ENCODE measurements at places on chromosomes 7 and 10.

GRCh38 chr10:63355682-63356081 lies 110.1 kb downstream of the JMJD1C start:
- DNase-seq: no peak

GRCh38 chr10:79447911-79448731 lies 2.7 kb upstream of the ZCCHC24 start:
- DNase-seq: no peak

GRCh38 chr10:28091913-28092312 lies 93.0 kb upstream of the ODAD2 start:
- DNase-seq: no peak

- DNase-seq: no peak
Observed at GRCh38 chr10:76178532-76179292, 747.3 kb downstream of the LRMDA start.

DNA sequence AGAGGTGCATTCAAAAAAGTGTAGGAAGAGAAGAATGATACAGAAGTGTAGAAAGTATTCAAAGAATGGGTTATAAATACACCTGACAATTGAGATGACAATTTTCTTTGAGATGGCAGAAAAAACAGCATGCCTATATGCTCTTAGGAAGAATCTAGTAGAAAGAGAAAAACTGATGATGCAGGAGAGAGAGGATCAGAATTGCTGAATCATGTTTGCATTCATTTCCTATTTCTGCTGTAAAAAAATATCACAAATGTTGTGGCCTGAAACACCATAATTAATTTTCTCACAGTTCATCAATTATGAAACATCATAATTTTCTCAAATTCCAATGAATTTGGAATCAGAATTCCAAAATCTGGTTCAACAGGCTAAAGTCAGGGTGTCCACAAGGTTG lies 9.8 kb upstream of the AKR1C1 start:
- no peak for DNase-seq

GRCh38 chr10:62755662-62756653 lies 48.6 kb upstream of the ADO start:
- DNase-seq: no peak

DNA sequence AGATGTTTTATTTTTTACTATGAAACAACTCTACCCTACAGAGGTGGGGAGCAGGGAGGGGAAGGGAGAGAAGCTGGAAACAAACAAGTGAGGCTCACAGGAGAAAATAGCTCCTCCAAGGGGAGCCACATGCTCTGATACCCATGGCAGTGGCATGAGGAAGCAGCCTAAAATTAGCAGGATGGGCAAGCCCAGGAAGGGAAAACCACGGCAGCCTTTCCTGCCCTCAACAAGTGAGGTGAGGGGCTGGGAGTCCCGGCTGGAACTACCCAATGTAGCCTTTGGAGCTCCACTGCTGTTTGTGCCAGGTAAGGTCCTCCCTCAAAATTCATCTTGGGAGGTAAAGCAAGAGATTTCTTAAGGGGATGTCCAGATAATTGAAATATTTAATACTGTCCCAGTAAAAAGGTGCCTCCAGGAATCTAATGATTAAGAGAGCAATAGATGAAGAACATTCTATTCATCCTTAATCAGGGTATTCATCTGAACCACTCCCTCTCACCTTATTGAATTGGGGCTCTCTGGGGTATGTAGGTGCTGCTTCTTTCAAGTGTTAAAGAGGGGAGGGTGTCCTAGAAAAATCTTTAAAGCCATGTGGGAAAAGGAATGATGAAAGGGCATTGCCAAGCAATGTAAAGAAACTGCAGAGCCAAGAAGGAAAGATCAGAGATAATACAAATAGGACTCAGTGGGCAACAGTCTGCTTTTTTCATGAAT lies 12.8 kb upstream of the HERC4 start:
- DNase-seq: no peak

DNA sequence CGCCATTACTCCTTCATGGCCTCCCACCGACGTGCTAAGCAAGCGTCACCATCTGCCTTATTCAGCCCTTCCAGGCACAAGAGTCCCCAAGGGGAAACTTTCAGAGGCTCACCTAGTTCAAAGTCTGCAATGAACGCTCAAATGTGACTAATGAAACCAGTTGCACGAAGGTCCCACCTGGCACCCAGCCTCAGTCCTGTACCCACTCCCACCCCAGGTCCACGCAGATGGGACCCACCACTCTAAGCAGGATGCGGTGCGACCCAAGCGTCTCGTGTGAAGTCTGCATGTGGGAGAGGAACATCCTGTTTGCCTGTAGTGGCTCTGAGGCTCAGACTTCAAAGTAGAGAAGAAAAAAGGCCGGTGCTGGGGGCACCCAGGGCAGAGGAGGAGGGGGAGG lies 40.3 kb downstream of the RGS10 start:
- no peak for DNase-seq

DNA sequence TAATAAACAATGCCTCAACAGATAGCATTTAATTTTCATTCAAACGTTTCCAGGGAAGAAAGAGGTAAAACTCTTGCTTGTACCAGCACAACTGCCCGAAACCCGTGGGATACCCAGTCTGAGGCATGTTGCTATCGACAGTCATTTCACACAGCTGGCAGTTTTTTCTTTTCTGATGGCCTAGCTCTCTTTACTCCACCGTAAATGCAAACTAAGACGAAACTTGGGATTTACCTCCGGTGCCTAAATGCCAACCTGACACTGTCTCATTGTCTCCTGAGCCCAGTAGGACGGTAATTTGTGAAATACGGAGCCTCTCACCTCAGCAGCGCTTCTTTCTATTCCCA lies 143.5 kb downstream of the PRPF18 start:
- DNase-seq: no peak

- no peak for DNase-seq
Observed at GRCh38 chr10:32141018-32141807, 85.0 kb upstream of the KIF5B start.
